ENCODE measurements at places on chromosomes 4 and X. TPM values are rescaled to one million over a fixed set of nuclear protein-coding genes. Genes with fewer than 3 reads are reported as not detected.

- DNase-seq = no peak
Measured at GRCh38 chrX:23554304-23554703, 113.0 kb upstream of the PRDX4 start.

The NHSL2 gene
- 0.10 TPM for total RNA-seq

DNA sequence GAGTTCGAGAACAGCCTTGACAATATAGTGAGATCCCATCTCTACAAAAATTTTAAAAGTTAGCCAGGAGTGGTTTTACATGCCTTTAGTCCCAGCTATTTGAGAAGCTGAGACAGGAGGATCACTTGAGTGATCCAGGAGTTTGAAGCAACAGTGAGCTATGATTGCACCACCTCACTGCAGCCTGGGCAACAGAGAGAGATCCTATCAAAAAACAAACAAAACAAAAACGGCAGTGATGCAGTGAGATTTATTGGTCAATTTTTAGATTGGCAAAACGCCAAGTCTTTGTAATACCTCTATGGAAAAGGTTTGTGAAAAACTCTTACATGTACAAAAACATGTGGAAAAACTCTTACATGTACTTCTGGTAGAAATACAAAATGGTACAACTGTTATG lies 91.3 kb downstream of the PTPN13 start:
- DNase-seq = no peak

The KLHL4 gene
- total RNA-seq = not detected

DNA sequence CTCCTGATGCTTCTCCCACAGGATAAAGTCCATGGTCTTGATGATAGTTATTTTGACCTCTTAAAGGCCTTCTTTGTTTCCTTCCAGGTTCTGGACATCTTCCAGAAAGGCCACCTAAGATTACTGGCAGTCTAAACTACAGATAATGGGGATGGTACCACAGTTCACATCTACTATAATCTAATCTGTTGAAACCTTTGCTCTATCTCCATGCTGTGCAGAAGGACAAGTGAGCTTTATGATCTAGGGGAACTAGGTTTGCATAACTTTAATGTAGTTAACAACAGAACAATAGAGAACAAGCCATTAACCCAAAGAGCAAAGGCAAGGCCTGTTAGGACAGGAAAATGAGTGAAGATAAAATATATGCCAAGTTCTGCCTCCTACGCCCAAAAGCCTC lies 103.9 kb upstream of the KLHL13 start:
- DNase-seq = no peak

DNA sequence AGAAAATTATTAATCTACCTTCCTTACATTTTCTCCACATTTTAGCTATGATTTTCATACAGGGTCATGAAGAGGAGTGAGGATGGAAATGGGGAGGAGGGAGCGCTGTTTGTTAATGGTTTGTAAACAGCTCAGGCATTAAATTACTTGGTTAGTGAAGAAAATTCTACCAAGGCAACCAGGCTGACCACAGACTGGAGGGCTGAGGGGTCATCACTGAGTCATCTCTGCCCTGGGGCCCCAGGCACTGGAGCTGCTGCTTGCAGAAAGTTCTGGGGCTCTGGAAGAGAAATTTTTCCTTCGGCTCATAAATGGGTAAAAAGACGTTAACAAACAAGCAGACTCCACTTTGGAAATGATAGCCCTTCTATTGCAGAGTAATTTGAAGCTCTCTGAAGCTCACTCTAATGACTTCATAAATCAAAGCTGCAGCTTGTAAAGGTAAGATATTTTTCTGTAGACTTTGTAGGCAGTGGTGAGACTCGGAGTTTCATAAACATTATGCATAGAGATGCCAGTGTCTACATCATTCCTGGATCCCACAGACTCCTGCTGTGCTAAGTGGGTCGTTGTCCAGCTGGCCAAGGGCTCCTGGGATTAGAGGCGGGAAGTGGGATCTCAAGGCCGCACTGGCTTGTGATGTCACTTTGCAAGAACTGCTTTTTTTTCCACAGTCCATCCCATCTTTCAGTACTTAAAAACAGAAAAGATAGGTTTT lies 159.6 kb downstream of the PTTG2 start:
- no peak for DNase-seq

The RWDD4 gene
- total RNA-seq = 17.8 TPM

DNA sequence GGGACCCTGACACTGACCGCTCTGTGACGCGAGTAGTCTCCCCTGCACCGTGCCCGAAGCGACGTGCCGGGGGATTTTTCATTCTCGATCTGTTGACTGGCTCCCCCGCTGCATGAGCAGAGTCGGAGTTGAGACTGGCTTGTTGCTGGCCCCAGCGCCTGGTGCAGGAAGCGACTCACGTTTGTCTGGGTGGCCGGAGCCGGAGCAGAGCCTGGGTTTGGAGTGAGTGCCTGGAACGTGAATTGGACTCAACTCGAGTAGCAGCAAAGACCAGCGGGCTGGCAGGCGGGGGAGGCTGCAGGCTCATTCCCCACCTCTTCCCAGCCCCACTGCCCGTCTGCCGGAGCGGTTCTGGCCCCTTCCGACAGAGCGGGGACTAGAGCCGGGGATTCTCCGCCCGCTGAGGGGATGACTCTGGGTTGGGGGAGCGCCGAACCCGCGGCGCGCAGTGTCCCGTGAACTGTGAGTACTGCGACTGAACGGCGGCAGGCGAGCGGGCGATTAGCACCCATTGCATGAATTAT lies 554 bp downstream of the PCDH7 start:
- no peak for DNase-seq

GRCh38 chrX:7215842-7216241 lies 67.9 kb upstream of the PUDP start:
- no peak for DNase-seq

DNA sequence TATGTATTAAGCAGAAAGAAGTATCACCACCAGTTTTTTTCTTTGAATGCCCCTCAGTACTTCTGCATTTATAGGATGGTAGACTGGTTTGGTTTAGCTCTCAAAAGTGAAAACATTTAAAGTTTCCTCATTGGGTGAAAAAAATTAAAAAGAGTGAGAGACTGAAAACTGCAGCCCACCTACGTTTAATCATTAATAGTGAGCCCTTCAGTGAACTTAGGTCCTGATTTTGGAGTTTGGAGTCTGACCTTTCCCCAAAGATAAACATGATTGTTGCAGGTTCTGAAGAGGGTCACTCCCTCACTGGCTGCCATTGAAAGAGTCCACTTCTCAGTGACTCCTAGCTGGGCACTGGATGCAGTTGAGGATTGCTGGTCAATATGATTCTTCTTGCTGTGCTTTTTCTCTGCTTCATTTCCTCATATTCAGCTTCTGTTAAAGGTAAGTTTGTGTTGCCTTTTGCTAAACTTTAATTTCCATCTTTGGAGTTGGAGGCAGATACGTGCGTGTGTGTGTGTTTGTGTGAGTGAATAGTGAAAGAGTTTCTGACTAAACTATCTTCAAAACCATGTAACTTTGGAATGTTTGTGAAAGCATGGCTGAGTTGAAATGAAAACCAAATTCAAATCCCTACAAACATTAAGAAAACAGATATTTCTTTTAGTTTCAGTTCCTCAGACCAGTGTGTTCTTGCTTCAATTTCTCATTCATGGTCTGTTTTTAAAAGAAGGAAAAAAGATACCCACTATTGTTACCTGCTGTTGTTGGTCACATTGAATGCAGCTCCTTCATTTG lies at the start of gene MTTP:
TSS of gene MTTP (plus strand) at position 295 of the 795 bp plus-strand sequence. CDS start at position 381, 86 bp downstream.
- no peak for DNase-seq

DNA sequence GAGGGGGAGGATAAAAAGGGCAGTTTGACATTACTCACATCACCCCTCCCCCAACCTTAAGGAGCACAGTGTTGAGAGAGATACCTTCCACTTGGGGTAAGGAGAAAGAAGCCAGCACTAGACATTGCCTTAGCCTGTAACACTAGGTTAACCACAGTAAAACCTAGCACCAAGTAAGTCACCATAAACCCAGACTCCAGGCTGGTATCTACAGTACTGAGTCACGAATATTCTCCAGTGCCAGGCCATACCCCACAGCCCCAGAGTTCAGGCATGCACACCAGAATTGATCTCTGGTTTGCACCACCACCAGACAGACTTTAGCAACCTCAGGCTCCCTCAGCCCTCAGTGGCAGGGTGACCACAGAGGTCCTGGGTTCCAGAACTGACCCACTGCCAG lies 570.4 kb downstream of the PRR32 start:
- DNase-seq = no peak

DNA sequence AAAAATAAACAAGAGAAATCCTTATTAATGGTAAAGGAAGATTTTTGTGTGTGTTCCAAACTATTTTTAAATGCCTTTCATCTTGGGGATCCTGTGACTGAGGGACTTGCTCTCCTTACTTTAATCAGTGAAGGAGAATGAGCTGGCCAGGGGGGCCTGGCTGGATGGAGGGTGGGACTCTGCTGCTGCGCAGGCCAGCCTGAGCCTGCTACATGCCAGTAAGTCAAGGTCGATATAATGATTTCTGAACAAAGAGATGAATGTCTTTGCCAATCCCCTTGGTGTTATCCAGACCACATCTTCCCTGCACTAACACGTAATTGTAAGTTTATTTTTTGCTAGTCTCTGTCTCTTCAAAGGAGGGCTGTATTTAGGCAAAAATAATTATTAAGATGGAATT lies 1679.2 kb upstream of the TENM3 start:
- no peak for DNase-seq

The PRRG3 gene
- total RNA-seq = not detected

DNA sequence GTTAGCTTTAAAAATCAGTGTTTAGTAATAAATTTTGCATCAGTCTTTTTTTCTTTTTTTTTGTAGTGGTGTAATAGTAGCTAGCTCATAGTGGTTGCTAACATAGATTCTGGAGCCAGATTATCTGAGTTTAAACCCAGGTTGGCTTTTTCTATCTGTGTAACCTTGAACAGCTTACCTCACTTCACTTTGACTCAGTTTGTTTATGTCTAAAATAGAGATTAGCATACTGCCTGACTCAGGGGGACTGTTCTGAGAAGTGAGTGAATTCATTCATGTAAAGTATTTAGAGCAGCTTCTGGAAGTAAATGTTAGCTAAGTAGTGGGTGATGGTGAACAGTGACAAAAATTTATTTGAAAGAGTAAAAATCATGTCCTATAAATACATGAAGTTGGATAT lies 32.9 kb downstream of the CPEB2 start:
- no peak for DNase-seq

The MAGEC1 gene
- total RNA-seq = not detected

- DNase-seq = no peak
Measured at GRCh38 chrX:149837167-149837566, 43.8 kb upstream of the MAGEA8 start.

- no peak for DNase-seq
Measured at GRCh38 chr4:93671093-93671492, 157.5 kb upstream of the ATOH1 start.

- DNase-seq = no peak
Measured at GRCh38 chrX:10042055-10042454, 74.9 kb downstream of the CLDN34 start.

- DNase-seq = no peak
Measured at GRCh38 chr4:35690271-35690670, 554.0 kb downstream of the ARAP2 start.

- no peak for DNase-seq
Measured at GRCh38 chr4:154779362-154779947, 1.6 kb upstream of the RBM46 start.

DNA sequence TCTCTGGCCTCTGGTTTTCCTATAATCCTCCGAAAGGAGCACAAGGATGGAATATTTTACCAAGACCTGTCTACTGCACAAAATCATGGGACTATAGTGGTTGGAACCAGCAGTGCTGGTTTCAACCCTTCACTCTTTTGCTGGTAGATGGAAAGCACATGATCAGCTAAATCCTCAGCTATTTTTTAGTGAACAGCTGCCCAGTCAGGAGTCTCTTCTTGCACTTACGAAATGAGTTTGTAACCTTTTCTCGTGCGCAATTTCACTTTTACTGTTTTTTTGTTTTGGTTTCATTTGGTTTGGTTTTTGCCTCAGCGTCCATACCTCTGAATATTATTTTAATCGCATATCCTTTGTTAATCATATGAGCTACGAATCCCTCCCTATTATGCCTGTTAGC lies 418.5 kb upstream of the CPEB2 start:
- no peak for DNase-seq

The USP26 gene
- total RNA-seq = not detected

The MOSPD2 gene
- 16.1 TPM for total RNA-seq

DNA sequence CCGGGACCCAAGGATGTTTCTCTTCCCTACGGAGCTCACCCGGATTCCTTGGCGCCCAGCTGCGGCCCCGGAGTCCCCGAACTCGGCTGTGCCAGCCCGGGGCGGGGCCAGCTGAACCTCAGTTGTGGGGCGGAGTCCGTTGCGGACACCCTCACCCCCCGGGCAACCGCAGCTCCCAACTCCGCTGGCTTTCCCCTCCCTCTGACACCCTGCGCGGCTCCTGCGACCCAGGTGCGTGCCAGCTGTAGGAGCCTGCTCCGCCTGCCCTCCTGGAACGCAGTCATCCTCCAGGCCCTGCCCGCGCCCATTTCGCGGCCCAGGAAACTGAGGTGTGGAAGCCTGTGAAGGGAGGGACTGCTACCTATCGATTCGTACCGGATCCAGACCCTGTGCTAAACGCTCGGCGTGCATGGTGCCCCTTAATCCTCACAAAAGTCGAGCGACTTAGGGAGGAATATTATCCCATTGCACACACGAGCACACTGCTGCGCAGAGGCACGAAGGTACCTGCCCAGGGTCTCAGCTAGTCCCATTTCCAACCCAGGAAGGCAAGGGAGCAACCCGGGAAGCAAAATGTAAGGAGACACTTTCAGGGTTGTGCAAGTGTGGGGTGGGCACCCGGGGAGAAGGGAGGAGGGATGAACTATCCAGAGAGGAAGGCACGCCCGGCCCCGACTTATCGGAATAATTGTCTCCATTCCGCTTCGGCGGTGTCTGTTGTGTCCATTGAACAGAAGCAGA lies 12.3 kb downstream of the MSX1 start:
- no peak for DNase-seq

DNA sequence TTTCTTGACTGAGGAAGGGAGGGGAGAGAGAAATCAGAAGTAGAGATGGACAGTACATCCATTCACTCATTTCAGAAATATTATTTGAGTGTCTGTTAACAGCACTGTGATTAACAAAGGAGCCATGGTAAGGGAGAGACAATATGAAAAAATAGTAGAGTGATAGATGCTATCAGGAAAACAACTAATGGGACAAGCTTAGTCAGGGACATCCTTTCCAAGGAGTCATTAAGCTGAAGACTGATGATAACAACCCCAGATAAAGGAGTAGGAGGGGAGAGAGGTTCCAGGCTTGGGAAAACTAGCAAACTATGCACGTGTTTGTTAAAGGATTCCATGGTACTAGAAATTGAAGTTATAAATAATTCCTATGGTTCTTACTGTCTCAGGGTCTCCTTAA lies 122.2 kb downstream of the CBR4 start:
- no peak for DNase-seq

DNA sequence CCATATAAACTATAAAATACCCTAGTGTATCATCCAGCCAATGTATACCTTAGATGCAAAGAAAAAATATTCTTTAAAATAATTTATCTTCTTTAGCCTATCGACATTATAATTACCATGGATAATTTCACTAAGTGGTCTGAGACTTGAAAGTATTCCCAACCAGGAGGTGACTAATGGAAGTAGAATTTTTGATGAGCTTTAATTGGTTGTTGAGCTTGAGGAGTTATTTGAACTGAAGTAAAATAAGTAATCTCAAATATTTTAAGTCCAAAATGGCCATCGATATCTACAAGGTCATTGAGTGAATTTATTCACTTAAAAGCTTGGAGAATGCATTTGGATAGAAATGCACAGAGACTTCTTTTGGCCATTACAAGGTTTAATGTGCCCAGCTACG lies 436.2 kb downstream of the TLL1 start:
- no peak for DNase-seq

The DTHD1 gene
- total RNA-seq = 0.17 TPM

Measured in activated naive CD4-positive, alpha-beta T cell treated with anti-CD3 and anti-CD28 coated beads for 36 hours (primary cell).